ENCODE measurements at places on chromosomes 1 and 21. TPM values are rescaled to one million over a fixed set of nuclear protein-coding genes. Genes with fewer than 3 reads are reported as not detected.

DNA sequence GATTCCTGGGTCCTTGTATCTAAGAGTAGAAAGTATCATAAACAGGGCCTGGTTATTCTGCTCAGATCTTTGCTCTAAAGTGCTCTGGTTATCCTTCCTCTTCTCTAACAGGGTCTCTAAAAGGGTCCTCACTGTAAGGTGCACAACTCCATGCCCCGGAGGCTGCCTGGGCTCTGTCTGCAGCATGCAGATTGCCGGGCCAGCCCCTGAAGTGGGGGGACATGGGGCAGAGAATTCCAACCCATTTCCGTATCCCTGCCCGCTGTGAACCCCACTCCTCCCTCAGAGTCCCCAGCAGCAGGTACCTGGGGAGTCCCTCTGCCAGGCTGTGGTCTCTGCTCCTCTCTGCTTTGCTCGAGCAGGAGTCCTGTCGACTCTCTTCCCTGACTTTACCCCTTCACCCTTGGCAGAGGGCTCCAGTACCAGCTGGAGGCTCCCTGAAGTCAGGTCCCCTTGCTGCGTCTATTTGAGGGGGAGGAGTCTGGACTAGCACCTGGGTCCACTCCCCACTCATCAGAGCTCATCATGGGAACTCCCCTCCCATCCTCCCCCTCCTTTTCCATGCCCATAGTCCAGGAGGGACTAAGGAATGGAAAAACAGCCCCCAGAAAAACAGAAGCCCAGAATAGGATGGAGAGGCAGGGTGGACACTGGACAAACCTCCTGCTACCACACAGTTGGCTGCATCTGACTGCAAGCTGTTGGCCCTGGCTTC lies 12.1 kb downstream of the BLACAT1 start:
- peak; percentile 50 for DNase-seq

DNA sequence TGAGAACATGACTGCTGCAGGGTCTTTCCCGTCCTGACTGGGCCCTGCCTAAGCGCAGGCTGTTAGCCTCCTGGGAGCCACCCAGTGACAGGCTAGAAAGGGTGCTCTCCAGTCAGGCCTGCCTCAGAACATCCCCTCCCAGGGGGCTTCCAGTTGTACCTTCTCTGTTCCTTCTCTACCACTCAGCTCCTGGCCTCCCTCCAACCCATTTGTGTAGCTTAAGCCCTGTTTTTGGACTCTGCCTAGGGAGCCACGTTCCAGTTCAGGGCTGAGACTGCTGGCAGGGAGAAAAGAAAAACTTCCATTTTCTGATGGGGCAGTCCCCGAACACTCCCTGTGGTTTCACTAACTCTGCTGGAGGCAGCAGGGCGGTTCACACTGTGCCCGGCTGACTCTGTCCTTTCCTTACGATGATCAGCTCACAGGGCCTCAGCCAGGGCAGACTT lies 15.3 kb upstream of the POU3F1 start:
- DNase-seq = no peak

DNA sequence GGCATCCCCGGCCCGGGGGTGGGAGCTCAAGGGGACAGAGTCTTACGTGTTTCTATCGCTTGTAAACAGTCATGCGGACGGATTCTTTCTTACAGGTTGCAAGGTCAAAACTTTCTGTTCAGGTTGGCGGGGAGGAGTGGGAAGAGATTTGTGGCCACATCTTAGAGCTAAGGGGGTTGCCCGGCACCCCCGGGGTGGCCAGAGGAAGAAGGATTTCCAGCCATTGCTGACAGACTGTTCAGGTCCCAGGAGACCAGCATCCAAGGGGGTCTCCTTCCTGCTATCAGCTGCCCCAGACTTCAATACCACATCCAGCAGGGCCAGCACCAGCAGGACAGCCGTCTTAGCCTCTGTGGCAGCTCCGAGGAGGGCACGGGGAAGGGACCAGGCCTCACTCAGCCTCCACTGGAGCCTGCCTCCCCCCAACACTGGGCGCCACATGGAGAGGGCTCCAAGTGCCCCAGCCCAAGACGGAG lies 52.0 kb downstream of the KIF21B start:
- DNase-seq = peak; percentile 32

DNA sequence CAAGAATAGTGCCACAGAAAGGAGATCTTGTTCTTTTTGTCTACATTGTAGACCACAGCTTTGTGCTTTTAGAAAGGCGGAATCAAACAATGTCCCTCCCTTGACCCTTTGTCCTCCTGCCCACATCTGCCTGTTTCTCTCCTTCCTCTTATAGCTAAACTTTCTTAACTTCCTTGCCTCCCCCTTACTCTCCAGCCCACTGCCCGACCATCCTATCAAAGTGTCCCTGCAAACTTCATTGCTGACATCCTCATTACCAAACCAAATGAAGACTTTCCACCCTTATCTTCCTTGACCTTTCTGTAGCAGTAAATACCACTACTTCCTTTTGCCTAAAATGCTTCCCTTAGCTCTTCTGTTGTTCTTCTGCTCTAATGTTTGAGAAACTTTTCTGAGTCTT lies 5.0 kb downstream of the SELP start:
- DNase-seq = no peak

GRCh38 chr1:11434501-11434900 lies 44.5 kb upstream of the DISP3 start:
- DNase-seq = no peak

DNA sequence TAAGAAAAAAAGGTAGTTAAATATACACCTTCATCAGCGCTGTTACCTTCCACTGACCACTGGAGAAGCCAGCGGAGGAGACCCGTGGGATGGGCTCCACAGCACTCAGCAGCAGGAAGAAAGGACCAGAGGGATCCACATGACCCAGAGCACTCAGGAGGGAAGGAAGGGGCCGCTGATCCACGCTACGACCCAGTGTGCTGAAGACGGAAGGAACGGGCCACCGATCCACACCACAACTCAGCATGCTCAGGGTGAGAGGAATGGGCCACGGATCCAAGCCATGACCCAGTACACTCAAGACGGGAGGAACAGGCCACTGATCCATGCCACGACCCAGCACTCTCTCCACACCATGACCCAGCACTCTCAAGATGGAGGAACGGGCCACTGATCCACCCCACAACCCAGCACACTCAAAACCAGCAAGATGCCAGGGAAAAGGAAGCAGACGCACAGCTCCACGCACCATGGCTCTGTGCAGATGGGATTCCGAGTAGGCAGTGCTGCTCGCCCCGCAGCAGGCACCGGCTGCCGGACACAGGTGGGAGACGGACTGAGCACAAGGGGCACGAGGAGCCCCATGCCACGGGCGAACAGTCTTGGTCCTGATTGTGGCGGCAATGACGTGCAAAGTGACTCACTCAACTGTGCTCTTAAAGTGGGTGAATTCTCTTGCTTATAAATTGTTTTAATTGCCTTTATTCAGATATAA lies 8.7 kb downstream of the WRAP73 start:
- no peak for DNase-seq

- no peak for DNase-seq
These were observed 75.3 kb upstream of the PALMD start for GRCh38 chr1:99570486-99571089.

Gene ZNF683
- total RNA-seq = not detected

DNA sequence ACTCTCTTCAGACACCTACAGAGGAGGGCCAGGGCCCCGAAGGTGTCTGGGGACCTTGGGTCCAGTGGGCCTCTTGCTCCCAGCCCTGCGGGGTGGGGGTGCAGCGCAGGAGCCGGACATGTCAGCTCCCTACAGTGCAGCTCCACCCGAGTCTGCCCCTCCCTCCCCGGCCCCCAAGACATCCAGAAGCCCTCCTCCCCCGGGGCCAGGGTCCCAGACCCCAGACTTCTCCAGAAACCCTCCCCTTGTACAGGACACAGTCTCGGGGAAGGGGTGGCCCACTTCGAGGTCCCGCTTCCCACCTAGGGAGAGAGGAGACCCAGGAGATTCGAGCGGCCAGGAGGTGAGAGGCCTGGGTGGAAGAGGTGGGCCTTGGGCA lies 3.7 kb downstream of the ADAMTSL4 start:
- DNase-seq = peak; percentile 52

All from H7 (cell line).